Fibroblast of skin of back (primary cell): ENCODE measurements at places on chromosomes 13 and 19.

DNA sequence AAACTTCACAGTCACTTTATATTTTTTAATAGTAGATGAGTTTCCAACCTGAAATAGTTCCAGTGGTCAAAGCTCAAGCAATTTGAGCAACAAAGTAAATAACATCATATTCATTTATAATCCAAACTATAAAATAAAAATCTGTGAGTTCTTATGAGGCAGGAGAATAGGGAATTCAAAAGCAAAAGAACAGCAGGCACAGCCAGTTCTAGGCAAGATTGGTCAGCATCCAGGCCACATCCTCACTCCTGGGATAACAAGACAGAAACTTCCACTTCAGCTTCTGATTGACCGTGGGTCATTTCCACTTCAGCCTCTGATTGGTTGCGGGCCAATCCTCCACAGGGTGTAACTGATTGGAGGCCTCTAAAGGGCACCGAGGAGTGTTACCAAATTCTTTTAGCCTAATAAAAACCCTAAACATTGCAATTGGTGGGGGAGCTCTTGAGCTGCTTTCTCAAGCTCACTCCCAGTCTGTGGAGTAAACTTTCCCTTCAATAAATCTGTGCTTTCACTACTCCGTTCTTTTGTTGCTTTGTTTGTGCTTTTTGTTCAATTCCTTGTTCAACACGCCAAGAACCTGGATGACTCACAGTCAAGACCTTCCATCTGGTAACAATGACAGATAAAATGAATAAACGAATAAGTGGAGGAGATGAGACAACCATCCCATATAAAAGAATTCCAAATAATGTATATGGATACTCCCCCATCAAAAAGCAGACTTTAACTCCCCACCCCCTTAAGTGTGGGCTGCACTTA, 42.6 kb upstream of the AMER2 start:
- DNase-seq = no peak

- DNase-seq = no peak
These were observed 24.7 kb downstream of the GPR42 start for GRCh38 chr19:35395382-35396199.

DNA sequence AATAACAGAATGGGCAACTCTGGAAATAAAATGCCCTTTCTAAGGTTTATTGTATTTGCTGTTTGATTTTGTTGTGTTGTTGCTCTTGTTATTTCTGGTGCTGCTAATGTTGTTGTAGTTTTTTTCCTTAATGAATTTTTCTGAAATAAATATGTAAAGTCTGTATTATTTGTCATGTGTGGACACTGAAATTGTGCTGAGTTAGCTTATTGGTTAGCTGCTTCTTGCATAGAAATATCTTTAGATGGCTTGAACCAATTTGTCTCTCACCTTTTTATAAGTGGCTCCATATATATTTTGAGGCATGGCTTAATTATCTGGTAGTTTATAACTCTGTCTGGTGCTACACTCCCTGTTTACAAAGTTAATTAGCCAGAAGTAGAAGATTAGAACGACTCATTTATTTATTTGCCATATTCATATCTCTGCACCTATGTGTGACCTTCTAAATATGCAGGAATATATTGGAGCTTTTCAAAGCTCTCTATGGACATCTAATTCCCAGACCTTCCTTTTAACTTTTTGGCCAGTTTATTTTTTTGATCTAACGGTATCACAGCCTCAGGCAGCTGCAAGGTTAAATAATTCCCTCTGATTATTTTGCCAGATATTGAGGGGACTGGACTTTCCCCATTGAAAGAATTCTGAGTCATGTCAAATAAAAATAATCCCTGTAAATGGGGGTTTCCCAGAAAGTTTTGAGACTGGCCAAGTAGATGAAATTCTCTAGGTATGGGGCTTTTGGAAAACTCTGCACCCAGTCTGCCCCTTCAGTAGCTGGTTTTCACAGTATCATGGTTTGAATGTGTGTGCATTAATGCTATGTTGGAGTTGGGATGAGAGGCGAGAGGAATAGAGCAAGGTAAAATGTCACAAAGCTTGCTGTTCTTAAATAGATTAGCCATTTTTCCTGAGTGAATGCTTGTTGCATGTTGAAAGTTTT, 1331.7 kb upstream of the MIR17HG start:
- no peak for DNase-seq

GRCh38 chr19:41355802-41356201, 2.1 kb upstream of the TGFB1 start:
- DNase-seq = no peak

DNA sequence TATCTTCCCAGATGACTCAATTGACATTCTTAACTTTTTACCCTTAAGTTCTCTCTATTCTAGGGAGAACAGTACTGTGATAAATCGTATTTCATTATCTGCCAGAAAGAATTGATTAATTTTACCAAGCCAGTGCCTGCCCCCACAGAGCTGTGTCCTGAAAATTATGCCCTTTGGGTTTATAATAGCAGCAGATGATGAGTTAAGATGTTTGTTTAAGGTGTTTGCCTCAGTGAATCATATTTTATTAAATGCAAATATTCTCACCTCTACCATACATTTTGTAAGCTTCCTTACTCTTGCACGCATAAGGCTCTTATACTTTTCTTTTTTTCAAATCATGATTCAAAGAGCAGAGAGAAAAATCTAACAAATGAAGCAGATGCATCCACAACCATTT, 318.6 kb downstream of the DCT start:
- no peak for DNase-seq

DNA sequence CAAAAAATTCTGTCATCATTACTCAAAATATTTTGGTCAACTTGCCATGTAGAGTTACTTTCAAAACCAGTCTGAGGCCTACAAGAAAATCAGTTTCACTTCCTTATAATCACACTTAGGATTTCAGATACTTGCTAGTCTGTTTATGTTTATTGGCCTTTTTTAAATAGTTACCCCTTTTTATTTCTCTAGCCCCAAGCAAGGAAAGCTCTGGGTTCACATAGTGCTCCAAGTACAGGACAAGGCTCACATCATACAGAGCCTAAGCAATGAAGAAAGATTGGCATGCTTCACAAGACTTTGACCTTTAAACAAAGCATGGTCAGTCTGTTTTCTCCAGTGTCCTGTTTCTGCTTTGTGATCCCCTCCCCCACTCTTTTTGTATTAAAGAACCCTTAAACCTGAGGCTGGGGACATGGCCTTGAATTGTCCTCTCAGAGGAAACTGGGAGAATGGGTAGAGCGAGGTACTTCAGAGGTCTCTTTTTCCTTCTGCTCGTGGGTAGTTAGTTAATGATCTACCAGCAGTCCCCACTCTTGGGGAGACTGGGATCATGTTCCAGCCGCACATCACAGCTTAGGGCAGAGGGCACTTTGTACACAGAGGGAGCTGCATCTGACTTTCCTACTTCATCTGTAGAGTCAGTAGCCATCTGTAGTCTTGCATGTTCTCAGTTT, 30.7 kb downstream of the CEACAM1 start:
- DNase-seq = no peak

DNA sequence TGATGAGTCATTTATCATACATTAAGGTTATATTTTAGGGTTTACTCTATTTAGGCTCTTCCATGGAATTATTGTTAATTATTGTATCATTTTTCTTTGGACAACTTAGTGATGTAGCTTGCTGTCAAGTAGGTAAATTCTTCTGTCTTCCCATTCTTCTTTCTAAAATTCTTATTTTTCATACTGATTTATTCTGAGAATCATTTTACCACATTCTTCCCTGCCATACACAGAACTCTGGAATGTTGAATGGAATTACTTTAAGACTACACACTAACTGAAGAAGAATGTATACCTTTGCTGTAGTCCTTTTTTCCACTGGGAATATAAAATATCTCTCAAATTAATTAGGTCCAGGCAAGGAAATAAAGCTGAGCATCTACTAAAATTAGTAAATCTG, 24.5 kb upstream of the SLC7A1 start:
- peak; percentile 85 for DNase-seq

DNA sequence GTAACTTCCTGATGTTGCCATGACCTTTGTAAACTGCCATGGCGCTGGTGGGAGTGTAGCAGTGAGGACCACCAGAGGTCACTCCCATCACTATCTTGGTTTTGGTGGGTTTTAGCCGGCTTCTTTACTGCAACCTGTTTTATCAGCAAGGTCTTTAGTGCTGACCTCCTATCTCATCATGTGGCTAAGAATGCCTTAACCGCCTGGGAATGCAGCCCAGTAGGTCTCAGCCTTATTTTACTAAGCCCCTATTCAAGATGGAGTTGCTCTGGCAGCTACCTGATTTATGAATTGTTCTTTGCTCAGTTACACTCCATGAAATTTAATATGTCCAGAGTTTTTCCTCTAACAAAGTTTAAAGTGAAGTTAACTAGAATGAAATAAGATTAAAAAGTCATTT, 4.6 kb upstream of the EPS15L1 start:
- DNase-seq = no peak

DNA sequence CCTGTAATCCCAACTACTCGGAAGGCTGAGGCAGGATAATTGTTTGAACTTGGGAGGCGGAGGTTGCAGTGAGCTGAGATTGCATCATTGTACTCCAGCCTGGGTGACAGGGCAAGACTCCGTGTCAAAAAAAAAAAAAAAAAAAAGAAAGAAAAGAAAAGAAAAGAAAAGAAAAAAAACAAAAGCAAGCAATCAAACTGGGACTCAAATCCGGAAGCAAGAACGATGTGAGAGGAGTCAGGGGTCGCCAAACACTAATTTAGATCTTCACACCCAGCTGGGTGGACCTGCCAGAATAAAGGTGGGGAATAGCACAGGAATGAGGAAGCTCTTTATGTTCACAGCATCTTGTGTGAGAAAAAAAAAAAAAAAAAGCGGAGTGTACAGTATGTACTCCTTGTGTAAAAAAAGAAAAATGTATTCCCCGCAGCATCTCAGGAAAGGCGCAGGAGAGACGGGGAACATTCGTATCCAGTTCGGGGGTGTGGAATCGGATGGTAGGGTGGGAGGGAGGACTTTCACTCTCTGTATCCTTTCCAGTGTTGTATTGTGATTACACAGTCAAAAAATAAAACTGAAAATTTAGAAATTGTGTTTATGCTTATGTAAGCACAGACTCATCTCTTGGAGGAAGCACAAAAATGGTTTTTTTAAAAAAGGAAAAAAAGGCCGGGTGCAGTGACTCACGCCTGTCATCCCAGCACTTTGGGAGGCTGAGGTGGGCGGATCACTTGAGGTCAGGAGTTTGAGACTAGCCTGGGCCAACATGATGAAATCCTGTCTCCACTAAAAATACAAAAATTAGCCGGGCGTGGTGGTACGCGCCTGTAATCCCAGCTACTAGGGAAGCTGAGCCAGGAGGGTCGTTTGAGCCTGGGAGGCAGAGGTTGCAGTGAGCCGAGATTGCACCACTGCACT, 7.6 kb downstream of the DNAJB1 start:
- DNase-seq = peak; percentile 80

GRCh38 chr13:97141097-97141496, 81.0 kb upstream of the MBNL2 start:
- no peak for DNase-seq

GRCh38 chr13:106691861-106692260, 123.9 kb upstream of the ARGLU1 start:
- DNase-seq = no peak

GRCh38 chr19:32540621-32541020, 40.4 kb upstream of the PDCD5 start:
- DNase-seq = no peak

DNA sequence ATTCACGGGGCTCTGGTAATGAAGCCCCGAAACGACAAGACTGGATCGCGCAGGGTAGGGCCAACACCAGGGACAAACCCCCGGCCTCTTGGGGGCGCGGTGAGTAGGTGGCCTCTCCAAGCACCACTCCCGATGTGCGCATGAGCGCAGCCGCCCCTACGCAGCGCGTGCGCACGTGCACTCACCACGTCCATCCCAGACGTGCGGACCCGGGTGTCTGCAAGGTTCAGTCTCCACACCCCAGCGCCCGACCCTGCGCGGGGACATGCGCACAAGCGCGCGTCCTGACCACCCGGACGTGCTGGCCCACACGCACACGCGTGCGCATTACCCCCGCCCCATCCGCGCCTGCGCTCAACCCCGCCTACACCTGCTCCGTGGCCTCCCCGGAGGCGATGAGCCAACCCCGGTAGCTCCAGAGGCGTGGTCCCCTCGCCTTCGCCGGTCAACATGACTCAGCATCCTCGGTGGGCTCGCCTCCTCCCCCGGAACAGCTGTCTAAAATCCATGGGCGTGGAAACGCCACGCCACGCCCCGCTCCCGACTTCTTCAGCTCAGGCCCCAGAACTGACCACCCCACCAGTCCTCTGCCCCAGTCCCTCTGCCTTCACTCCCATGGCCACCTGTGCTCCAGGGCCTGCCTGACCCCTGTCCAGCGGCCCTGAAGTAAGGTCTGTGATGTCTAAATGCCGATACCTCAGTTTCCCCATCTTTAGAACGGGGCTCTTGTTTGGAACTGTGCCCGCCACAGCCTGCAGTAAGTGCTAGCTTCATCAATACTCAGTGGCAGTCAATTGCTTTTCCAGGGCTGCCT, 5.6 kb upstream of the GPI start:
- DNase-seq = peak; percentile 96

GRCh38 chr13:39130301-39130700, 92.0 kb downstream of the NHLRC3 start:
- DNase-seq = no peak

DNA sequence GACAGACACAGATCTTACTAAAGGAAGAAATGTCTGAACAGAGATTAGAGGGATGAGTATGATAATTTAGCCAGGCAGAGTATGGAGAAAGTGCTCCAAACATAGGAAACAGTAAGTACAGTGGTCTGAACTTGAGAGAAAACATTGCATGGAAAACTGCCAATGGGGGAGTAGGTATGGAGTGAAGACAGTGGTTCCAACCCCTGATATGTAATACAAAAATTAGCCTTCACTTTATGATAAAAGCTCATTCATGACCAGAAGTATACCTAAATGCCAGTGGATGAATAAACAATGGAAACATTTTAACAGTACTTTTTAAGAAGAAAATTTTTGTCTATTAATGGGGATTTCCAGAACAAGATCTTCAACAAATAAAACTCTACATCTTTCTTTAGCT, 334.0 kb downstream of the DIAPH3 start:
- DNase-seq = no peak

DNA sequence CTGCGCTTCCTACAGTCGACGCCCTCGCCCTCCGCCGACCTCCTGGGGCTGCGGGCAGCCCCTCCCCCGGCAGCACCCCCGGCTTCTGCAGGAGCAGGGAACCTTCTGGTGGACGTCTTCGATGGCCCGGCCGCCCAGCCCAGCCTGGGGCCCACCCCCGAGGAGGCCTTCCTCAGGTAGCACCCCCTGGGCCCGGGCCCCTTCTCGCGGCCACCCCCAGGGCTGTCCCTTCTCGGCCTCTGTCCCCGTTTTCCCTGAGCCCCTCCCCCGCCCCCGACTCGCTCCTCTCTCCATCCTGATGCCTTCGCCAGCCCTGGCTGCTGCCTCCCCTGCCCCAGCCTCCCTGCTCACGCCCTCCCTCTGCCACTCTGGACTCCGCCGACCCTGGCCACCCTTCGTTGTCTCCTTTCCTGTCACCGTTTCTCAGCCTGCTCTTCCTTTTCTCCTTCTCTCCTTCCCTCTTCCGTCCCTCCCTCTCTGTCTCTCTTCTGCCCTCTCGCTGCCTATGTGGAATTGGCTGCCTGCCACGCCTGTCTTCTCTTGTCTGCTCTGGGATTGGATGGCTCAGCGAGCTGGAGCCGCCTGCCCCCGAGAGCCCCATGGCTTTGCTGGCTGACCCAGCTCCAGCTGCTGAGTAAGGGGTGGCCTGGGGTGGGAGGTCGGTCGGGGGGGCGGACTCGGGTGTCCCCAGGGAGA, 11.0 kb downstream of the FUZ start:
- DNase-seq = peak; percentile 93
